ENCODE measurements at places on chromosomes 2 and 18.

- no peak for DNase-seq
These were observed 22.3 kb downstream of the ATP8B1 start for GRCh38 chr18:57780706-57781347.

GRCh38 chr2:207123335-207123744 lies 42.4 kb downstream of the KLF7 start:
- no peak for DNase-seq

DNA sequence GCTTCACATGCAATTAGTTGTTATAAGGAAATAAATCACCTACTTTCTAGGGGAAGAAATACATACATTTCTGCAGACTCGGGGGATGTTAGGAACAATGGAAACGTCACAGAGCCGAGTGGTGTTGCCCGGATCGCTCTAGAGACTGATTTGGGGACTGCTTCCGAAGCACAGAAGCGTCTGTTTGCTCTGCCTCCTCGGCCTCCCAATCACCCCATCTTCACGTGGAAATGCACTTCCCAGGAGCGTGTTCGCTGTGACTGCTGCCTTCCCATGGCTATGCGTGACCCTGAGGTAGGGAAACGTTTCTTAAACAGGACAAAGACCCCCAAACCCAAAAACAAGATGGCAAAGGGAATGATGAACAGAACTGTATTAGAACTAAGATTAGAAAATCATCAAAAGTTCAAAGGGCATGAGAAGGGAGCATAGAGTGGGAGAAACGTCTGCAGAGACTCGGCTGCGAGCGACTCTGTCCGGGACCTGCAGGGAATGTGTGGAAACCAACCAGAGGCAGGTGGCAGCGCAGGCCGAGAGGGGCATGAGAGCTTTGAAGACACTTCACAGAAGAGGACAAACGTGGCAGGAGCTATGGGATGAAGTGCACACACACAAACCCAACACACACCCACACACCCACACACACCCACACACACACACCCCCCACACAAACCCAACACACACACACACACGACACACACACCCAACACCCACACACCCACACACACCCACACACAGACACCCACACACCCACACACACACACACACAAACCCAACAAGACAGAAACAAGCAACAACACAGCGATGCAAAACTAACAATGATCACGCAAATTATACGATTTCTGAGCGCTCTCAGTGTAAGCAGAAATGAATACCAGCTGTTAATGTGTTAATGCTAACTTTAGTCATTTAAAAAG lies 41.3 kb downstream of the RTP5 start:
- no peak for DNase-seq

- peak; percentile 69 for DNase-seq
These were observed at the start of gene ACADL for GRCh38 chr2:210224941-210225672. Gene ACADL (minus strand): TSS chr2:210225447. CDS start chr2:210225263, 184 bp downstream.

- DNase-seq: no peak
These were observed 91.7 kb downstream of the INHBB start for GRCh38 chr2:120437604-120438000.

DNA sequence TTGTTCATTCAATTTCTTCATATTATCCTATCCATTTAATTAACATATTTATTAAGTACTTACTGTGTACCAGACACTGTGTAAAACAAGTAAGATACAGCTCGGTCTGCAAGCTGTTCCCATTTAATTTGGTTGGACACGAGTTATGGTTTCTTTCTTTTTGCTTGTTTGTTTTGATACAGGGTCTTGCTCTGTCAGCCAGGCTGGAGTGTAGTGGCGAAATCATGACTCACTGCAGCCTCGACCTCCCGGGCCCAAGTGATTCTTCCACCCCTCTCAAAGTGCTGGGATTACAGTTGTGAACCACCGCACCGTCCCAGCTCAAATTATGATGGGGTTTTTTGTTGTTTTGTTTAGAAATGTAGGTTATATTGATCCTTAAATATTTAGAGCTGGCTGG lies 9.0 kb downstream of the CYBRD1 start:
- peak; percentile 80 for DNase-seq

DNA sequence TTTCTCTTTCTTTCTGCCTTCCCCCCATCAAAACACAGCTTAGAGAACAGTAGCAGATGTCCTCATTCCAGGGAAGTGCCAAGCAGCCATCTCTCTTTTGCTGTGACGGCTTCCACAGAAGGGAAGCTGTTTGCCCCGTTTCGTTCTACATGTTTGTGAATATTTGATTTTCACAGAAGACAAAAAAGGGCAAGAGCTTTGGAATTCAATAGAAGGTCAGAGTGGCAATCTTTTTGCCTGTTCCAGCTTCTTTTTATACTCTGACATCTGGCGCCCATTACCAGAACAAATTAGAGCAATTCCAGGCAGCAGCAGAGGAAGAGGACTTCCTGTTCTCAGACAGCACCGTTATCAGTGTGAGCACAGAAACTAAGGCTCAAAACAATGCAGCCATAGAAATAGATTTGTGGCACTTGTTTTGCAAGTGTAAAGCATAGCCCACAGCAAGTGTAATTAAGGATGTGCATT lies 79.0 kb upstream of the CDH19 start:
- DNase-seq: no peak

- no peak for DNase-seq
These were observed 42.6 kb upstream of the MAP3K20 start for GRCh38 chr2:173033084-173033483.

DNA sequence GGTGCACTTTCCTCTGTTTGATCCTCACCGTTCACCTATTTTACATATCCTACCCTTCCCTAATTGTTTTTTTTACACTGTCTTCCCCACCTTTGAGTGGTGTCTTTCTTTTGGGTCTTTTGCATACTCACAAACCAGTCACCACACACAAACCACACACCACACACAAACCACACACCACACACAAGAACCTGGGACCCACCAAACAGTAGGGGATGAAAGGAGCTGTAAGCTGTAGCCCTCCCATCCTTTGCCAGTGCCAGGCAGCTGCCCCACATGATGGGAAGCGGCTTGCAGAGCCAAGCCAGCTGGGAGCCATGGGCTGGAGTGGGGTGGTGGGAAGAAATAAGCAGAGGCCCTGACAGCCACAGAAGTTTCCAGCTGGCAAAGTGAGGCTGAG lies 38.9 kb upstream of the MSH6 start:
- DNase-seq: no peak

GRCh38 chr2:145302886-145303285 lies 783.0 kb upstream of the ZEB2 start:
- no peak for DNase-seq

DNA sequence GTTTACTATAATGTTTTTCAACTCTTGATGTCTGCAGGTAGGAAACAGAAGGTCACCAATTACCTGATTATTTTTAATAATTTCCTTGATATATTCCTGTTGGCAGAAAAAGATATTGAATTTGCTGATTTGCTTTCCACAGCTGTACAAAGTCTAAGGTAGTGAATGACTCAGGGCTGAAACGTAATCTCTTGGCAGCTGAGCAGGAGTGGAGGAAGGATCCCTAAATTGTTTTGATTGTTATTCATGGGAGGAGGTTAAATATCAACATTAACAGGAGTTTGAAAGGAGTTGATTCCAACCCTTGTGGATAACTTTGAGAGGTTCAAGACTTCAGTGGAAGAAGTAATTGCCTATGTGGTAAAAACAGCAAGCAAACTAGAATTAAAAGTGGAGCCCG lies 345.2 kb upstream of the SLC8A1 start:
- DNase-seq: no peak

DNA sequence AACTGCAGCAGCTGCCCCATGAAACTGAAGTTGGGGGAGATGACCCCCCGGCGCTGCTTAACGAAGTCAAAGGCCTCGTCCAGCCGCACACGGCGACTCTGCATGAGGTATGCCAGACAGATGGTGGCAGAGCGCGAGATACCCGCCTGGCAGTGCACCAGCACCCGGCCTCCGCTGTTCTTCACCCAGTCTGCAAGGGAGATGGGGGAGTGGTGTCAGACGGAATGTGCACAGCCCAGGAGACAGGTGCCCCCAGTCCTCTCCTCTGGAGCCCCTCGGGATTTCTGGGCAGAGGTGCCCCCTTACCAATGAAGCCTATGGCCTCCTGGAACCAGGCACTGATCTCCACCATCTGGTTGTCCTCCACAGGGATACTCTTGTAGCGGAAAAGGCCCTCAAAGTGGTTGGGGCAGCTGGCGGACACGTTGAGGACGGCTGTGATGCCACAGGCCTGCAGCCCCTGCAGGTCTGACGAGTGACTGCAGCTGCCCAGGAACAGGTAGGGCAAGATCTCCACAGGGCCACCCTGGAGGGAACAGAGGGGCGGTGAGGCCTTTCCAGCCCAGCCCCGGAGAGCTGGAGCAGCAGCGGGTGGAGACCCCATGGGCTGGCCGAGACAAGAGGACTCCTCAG lies 1.3 kb downstream of the DUSP2 start:
- DNase-seq: peak; percentile 60

DNA sequence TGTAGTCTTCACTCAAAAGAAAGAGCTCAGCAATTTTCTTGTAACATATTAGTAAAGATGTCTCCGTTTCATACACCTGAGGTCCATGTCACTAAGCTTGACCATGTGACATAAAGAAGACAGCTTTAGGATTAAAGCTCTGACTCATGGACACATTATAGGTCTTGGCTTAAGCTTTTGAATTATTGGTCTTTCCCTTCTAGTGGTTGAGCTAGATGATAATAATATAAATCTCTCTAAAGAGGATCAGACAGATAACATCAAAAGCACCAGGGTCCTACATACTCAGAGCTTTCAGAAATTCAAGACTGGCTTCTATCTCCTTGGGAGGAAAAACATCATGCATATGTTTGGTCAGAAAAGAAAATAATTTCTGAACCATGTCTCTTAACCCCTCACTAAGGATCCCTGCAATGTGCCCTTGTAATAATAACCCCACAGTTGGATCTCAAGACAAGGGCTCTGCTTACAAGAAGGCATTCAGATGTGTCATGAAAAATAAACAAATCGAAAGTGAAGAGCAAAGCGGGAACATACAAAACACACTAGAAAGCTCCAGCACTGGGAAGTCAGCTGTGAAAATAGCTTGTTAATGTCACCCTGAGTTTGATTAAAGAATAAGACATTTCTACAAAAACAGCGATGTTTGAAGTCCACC lies 174.5 kb downstream of the PID1 start:
- no peak for DNase-seq

DNA sequence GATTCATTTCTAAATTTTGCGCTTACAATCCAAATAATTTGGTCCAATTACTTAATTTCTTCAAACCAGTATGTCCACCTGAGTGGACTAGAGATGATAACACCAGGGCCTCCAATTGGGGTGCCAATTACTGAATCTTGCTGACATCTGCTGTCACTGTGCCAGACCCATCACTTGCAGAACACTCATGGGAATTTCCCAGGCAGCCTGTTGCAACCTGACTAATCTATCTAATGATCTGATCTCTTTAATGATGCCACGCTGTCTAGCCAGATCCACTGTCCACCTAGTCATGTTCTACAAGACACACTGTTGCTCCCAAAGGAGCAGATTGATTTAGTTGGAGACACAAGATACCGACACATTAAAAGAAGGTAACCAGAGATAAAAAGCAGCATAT lies 11.8 kb upstream of the LRP1B start:
- no peak for DNase-seq

DNA sequence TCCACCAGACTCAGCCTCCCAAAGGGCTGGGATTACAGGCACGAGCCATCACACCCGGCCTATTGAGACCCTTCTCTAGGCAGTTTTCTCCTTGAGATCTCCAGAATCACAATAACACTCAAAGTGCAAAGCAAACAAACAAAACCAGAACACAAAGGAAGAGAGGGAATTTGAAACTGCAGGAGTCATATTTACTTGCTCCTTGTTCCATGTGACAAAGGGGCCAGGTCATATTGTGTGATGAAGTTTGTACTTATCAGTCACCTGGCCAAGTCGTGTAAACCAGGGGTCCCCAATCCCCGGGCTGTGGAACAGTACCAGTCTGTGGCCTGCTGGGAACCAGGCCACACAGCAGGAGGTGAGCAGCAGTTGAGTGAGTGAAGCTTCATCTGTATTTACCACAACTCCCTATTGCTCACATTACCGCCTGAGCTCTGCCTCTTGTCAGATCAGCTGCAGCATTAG lies 26.5 kb downstream of the SCYGR8 start:
- DNase-seq: no peak

DNA sequence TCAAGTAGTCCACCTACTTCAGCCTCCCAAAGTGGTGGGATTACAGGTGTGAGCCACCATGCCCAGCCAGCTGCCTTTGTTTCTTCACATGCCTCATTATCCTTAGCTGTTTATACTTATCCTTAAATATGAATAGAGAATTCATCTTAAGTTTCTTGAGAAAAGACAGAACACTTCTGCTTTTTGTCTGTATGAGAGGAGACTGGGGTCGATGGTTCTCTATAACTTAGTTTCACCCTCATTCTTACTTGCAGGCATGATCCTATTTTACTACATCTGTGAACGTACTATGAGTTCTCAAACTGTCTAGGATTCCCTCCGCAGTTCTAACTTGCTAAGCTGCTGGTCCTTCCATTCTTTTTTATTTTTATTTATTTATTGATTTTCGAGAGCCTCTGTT lies 20.4 kb downstream of the PPM1B start:
- no peak for DNase-seq

GRCh38 chr2:169001116-169001815 lies 29.9 kb downstream of the ABCB11 start:
- DNase-seq: no peak

DNA sequence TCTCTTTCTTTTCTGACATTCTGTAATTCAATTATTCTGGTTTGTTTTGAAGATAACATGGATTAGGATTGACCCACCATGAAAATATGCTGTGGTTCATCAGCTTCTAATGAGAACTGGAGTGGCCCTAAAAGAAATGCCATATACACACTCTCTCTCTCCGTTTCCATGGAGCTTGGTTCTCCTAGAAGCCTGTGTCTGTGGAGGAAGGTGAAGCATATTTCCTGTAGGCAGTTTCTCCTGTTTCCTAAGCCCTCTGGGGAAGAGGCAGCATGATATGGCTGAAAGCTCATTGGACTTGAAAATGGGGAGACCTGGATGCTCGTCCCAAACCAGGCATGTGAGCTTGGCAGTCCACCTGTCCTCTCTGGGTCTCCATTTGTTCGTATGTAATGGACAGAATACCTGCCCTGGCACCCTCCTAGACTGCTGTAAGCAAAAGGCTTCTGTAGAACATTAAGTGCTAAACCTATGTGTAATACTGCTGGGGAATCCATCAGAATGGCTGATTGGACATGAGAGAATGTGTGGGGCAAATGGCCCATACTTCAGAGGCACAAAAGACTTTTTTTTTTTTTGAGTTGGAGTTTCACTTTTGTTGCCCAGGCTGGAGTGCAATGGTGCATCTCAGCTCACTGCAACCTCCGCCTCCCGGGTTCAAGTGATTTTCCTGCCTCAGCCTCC lies 75.3 kb upstream of the PPP1CB start:
- DNase-seq: no peak

GRCh38 chr2:202023198-202023903 lies 10.3 kb upstream of the FZD7 start:
- no peak for DNase-seq

- no peak for DNase-seq
These were observed 50.2 kb upstream of the LRP1B start for GRCh38 chr2:142180820-142181533.
